ENCODE measurements at places on chromosomes 2 and 18.

DNA sequence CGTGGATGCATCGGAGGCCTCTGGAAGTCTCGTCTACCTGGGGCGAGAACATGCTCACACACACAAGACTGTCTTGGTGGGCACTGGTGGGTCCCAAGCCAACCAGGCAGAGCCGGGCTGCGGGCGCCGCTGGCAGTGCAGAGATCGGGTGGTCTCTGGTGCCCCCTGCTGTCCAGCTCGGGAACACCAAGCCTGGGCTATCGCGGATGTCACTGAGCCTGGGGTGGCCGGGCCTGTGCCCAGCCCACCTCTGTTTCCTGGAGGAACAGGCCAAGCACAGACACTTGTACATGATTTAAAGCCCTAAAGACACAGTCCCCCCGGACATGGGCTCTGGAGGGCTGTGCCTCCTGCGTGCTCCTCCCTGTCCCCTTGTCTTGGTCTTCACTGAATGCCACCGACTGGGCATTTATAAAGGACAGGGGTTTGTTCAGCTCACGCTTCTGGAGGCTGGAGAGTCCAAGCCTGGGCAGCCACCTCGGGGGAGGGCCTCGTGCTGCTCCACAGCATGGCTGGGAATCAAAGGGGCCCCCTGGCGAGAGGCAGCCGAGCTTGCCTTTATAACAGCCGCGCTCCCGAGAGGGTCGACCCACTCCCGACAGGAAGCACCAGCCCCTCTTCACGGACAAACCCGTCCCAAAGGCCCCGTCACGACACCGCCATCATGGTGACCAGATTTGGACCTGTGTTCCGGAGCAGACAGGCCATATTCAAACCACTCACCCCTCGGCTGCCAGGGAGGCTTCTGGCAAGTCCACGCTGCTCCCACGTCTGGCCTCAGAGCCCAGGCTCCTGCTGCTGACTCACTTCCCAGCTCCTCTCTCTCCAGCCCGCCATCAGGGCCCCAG, 3.6 kb upstream of the OTOS start:
- no peak for DNase-seq

GRCh38 chr2:211423018-211423417, 866.6 kb downstream of the CPS1 start:
- DNase-seq = no peak

DNA sequence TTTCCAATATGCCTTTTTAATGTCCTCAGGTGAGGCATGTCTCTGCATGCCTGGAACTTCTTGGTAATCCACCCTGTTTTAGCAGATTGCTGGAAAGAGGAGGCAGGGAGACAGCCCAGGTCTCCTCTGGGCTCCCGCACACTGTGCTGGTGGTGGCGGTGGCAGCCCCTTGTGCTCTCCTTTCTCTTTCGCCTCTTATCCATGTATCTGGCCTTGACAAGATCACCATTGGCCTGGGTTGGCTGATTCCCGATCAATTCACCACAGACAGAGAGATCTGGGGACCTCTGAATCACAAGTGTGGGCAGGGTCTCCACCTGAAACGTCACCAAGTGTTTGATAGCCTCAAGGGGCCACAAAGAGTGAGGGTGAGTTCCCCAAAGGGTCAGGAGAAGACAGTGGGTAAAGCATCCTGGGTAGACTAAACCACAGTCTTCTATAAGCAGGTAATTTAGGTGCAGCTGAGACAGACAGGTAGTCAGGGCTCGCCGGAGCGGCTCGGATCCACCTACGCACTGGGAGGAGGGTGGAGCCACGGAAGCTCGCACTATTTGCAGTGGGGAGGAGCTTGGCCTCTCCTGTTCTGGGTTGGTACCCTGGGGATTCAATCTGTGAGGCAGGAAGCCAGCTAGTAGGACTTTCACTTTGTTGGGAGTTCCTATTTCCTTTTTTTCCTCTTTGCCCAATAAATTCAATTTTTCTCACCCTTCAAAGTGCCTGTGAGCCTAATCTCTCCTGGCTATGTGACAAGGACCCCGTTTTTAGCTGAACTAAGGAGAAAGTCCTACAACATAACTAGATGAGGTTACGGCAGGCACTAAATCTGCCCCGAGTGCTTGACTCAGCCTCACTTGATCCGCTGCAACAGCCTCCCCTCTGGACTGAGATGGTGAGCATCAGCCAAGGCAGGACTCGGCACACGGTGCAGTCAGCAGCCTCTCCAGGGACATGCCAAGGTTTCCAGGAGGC, 57.6 kb downstream of the SLC4A3 start:
- no peak for DNase-seq

DNA sequence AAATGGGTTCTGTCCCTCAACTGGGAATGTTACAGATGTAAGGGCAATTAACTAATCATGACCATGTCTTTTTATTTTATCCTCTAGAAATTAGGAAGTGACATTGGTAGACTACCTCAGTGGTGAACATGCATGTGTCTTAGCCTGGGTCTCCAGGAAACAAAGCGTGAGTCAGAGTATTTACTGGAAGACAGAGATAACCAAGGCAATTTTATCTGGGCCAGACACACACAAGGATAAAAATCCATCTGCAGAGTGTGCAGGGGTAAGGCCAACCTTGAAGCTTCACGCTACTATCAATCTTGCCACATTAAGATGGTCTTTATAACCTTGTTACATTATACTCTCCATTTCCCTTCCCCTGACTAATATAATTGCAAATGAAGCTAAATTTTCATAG, 487.5 kb downstream of the SUCLG1 start:
- no peak for DNase-seq

- DNase-seq = no peak
Observed at GRCh38 chr2:8198766-8199382, 483.0 kb upstream of the ID2 start.

DNA sequence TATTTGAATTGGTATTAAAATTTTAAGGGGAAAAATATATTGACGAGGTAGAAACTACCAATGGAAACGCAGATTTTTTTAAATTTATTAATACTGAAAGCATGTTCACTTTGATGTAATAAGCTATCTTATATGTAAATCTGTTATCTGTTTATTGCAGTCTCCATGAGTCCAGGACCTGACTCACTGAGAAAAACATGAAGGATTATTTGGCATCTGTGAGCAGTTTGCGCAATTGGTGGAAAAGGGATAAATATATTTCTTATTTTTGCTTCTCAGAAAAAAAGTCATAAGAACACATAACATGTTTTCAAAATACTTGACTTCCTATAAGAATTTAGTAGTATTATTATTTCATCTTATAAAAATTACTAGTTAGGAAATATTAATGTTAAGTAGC, 561.4 kb downstream of the ADCYAP1 start:
- DNase-seq = no peak

- DNase-seq = no peak
Observed at GRCh38 chr2:6454286-6454990, 411.3 kb downstream of the CMPK2 start.

GRCh38 chr2:26169681-26170414, 3.0 kb upstream of the GAREM2 start:
- DNase-seq = no peak

DNA sequence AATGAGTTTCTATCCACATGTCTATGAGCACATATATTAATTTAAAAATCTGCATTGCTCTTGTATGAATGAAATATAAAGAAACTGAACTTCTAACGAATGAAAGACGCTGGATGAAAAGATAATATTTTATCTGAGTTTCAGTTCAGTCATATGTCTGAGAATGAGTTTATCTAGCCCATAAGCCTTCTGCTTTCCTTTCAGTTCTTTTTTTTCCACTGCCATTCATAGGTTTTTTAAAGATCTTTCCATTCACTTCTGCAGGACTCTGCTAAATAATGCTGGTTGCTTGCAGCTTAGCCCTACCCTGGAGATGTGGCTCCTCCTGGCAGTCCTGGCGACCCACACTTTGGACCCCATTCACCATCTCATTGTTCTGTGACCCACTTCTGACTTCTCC, 109.0 kb downstream of the BCL2 start:
- DNase-seq = no peak

- no peak for DNase-seq
Observed at GRCh38 chr2:63093502-63093901, 42.9 kb downstream of the OTX1 start.

DNA sequence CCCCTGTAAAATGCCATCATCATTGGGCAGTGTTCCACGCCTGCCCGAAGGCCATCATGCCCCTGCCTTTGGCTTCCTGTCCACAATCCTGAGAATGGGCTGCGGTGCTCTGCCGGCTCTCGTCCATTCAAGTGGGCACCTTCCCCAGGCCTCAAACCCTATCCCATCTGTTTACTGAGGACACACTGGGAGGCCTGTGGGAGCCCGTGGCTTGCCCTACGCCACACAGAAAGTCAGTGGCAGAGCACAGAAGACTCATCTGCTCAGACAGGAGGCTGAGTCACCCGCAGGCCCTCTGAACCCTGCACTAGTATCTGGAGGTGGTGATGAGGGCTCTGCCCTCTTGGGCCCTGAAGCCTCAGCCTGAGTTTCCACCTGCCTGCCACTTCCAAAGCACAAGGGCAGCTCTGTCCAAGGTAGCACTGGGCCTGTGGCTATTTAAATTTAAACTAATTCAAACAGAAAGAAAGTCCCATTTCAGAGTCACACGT, 19.1 kb upstream of the ANKRD53 start:
- DNase-seq = no peak

- DNase-seq = no peak
Observed at GRCh38 chr18:22742409-22742808, 190.7 kb upstream of the RBBP8 start.

- DNase-seq = no peak
Observed at GRCh38 chr2:144472911-144473310, 47.0 kb downstream of the ZEB2 start.

GRCh38 chr2:65489269-65489668, 56.9 kb upstream of the SPRED2 start:
- no peak for DNase-seq

DNA sequence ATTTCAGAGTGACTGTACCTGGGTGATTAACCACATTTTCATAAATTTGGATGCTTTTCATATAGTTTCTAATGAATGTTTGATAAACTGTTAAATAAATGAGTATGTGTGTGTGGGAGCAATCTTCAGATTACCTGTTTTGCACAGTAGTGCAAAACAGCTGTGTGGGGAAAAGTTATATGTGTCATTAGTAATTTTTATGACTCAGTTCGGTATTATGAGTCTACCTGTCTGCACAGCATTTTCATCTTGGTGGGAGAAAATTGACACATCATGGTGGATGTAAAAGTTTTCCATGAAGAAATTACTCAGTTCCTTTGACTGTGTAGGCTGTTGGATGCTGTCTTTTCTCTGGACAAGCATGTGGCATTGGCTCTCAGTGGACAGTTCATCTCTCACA, 43.8 kb downstream of the LTBP1 start:
- DNase-seq = no peak

DNA sequence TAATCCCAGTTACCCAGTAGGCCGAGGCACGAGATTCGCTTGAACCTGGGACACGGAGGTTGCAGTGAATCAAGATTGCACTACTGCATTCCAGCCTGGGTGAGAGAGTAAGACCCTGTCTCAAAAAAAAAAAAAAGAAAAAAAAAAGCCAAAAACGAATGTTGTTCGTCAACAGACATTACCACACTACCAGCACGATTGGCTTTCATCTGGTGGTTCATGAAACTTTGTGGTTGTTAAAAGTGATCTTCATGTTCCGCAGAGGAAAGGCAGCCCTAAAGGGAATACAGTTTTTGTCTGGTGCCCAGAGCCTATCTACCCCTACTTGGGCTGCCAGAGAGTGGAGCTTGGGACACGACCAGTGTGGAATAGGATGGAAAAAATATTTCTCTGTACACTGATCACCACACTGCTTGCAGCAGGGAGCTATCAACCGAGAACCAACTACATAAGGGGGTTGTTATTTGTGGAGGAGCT, 13.6 kb upstream of the CXCR4 start:
- no peak for DNase-seq

DNA sequence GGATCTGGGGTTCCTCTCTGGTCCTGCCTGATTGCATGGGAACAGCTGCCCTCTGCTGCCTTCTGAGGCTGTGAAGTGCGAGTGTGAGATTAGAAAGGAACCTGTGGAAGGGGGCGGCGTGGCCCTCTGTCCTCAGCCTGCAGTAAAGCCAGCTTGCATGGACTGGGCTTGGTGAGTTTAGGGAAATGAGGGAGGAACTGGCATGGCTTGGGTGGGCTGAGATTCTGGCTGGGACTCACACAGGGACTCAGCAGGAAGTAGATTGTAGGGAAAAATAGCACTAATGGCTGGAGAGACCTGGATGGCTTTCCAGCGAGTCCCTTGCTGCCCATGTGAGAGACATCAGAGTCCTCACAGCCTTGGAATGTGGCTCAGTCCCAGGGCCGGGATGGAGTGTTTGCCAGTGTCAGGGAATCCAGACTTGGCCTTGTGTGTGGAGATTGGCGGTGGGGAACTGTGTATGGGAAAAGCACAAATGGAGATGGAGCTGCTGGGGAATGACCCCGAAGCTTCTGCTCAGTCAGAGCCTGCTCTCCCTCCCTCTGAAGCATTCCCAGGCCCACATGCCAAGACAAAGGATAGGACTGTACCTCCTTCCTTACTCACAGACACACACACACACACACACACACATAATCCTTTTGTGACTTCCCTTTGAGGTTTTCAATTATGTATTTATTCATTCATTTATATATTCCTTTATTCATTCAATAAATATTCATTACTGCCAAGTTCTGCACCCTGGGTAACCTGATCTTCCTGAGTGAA, 115.4 kb downstream of the ACAA2 start:
- no peak for DNase-seq

All from NCI-H446 treated with DMSO at 0.1 percent for 48 hours (cell line).